ENCODE measurements at places on chromosomes 3 and 15. TPM values are rescaled to one million over a fixed set of nuclear protein-coding genes. Genes with fewer than 3 reads are reported as not detected.

GRCh38 chr3:162103808-162104207 is 607.2 kb downstream of the OTOL1 start:
- no peak for DNase-seq
- H3K4me3 ChIP-seq = no peak overlapping the region
- no peaks in the 10 kb centered on the region for H3K4me1 ChIP-seq
- no peak overlapping the region for H3K27ac ChIP-seq
- H3K36me3 ChIP-seq = no peaks in the 10 kb centered on the region

Gene DAZL
- total RNA-seq = not detected

DNA sequence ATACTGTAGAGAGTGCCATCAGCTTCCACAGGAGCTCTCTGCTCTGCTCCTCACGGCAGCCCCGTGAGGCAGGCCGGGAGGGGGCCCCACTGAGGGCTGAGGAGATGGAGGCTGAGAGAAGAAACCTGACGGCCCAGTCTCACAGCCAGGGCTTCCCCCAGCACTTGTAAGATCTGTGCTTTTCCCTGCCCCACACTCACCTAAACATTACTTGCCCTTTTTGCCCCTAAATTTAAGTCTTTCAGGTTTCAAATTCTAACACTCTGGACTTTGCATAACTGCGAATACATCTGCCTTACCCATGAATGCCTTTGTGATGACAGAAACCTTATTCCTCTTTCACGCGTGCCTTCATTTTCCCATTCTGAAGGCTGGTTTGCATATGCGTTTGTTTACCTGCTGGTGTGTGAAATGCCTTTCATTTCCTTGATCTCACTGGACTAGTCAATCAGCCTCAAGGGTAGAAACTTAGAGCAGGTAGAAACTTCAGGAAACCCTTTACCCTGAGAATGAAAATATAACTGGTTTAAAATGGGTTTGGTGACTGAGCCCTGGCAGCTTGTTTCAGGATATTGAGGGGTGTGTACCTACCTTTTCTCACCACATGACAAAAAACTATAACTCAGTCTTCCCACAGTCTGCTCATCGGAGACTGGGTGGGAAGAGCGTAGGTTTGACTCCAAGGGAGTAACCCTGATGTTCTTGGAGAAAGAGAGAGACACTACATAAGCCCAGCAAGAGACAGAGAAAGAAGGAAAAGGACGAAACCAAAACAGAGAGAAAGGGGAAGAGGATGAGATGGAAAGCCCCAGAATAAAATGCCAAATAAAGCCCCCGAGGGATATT is 20.1 kb downstream of the SLC12A8 start:
- no peaks in the 10 kb centered on the region for H3K27me3 ChIP-seq
- H3K27ac ChIP-seq = no peak overlapping the region
- H3K4me3 ChIP-seq = no peak overlapping the region
- DNase-seq = no peak
- no peaks in the 10 kb centered on the region for H3K4me1 ChIP-seq
- H3K36me3 ChIP-seq = no peaks in the 10 kb centered on the region

Gene NR1I2
- not detected for total RNA-seq

DNA sequence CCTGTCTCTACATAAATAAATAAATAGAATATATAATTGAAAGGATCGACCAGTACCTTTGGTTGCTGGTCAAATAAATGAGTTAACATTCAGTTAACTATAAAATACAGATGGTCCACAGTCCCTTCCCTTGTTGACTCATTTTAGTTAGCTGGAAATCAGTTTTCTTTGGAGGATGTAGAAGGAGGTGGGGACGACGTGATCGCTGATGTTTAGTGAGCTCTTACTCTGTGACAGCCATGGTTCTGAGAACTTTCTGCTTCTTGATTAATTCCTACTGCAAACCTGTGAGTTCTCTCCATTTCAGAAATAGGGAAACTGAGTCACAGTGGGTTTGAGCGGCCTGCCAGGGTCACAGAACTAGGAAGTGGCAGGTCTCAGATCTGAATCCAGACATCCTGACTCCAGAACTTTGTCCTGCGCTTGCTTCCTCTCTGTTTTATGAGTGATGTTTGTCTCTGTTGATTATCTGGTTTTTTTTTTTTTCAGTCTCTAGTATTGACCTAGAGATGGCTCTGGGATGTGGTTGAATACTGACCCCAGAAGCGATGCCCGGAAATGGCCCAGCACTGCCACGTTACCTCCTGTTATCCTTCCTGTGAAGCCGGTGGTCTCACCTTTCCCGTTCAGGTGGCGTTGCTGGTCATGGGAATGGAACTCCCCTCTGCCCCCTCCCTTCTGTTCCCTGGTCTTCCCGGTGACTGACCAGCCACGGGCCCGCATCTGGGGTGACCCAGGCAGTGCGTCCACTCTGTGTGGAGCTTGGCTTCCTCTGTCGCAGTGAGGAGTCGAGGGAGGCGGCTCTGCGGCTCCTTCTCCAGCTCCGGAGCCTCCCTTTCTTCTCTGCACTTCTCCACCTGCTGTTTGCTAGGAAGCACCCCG is 18.2 kb downstream of the SYNM start:
- no peak for DNase-seq
- no peaks in the 10 kb centered on the region for H3K36me3 ChIP-seq
- H3K27me3 ChIP-seq = no peaks in the 10 kb centered on the region
- H3K4me1 ChIP-seq = peaks cover 93% of the 10 kb centered on the region

- peaks cover 7% of the 10 kb centered on the region for H3K4me1 ChIP-seq
- DNase-seq = no peak
- H3K36me3 ChIP-seq = no peaks in the 10 kb centered on the region
- no peaks in the 10 kb centered on the region for H3K27me3 ChIP-seq
Observed at GRCh38 chr3:128994173-128994512, 267 bp upstream of the CFAP92 start.

Gene RARRES1
- total RNA-seq = 28.1 TPM

GRCh38 chr15:65642594-65642993 is 20.9 kb downstream of the SLC24A1 start:
- no peak overlapping the region for H3K27ac ChIP-seq
- H3K4me3 ChIP-seq = no peak overlapping the region
- no peaks in the 10 kb centered on the region for H3K36me3 ChIP-seq

Gene SNX22
- 0.17 TPM for total RNA-seq

DNA sequence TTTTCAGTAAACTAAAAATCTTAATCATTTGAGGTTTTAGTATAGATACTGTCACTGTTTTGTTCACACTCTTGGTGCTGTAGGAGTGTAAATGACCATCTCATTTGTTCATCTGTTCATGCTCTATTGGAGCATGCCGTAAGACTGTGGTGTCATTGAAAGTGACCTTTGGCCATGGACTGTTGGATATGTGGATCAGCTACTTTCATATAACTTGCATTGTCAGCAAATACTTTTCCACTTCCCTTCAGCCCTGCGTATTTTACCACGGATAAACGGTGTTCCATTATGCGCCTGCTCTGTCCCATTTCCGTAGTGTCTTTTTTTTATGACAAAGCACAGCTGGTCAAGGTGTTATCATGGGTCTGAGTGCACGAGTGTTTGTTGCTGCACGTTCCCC is 32.6 kb upstream of the SENP5 start:
- H3K27me3 ChIP-seq = no peaks in the 10 kb centered on the region
- no peak for DNase-seq
- no peaks in the 10 kb centered on the region for H3K36me3 ChIP-seq
- no peaks in the 10 kb centered on the region for H3K4me1 ChIP-seq
- no peak overlapping the region for H3K27ac ChIP-seq

Gene ZBED2
- total RNA-seq = not detected

DNA sequence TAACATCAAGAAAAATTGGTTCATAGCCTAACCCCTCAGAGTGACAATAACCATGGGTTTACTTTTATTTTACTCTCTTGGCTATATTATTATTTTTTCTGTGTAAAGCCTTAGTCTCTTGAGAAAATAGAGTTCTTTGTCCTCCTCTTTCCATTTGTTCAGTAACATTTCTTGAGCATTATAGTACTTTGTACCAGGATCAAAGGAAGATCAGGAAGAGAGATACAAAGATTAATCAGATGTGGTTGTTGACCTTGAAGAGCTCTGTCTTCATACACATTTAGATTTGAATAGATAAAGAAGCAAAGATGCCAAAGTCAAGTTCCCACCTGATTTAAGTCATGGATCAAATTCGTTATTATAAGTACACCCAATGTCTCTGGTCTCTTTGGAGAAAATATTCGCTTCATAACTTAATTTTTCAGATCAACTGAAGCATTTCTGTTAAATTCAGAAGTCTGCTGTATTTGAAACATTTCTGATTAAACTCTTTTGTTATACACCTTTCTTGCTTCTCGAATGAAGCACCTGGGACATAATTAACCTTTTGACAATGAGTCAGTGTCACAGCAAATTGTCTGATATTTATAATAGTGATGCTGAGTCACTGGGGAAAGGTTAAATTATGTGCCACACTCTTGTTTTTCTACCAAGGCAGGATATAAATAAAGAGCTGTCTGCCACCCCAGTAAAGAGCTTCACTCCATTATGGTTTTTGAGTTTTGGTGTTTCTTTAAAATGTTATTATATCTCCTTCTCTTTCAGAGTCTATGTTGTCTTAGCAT is 100.2 kb downstream of the GHSR start:
- no peaks in the 10 kb centered on the region for H3K27me3 ChIP-seq
- H3K4me3 ChIP-seq = no peak overlapping the region
- no peak for DNase-seq
- peaks cover 100% of the 10 kb centered on the region for H3K36me3 ChIP-seq
- H3K27ac ChIP-seq = no peak overlapping the region

Gene CPLX3
- total RNA-seq = not detected

- H3K27ac ChIP-seq = peak overlapping the region; percentile 92
- H3K36me3 ChIP-seq = no peaks in the 10 kb centered on the region
- no peaks in the 10 kb centered on the region for H3K27me3 ChIP-seq
- no peak for DNase-seq
- H3K4me1 ChIP-seq = peaks cover 69% of the 10 kb centered on the region
Observed at GRCh38 chr3:127953091-127954035, 38.3 kb downstream of the KBTBD12 start.

DNA sequence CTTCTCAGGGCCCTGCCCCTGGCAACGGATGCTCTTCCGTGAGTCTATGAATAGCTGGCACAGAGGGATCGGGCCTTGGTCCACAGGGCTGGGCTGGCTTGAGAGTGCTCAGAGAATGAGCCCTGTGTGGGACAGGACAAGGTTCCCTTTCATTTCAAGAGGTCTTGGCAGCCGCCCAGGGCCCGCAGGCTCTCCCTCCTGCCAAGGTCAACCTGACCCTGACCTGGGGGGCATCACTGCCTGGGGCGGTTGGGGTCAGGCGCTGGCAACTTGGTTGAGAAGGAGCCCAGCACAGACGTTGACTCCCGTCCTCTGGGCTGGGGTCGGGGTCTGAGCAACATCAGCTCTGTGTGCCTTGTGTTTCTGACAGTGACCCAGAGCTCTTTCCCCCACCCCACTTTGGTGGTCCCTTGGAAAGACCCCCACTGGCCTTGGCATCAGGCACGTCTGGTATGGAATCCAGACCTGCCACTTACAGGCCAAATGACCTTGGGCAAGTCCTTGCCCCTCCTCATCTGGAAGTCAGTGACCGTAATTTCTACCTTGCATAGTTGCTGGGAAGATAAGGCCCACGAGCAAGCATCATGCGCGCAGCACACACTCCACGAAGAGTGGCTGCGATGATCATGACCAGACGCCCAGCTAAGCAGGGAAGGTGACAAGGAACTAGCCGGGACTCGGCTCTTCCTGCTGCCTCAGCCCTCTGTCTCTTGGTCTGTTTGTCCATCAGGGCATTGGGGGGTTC is 36.4 kb downstream of the EPHB3 start:
- DNase-seq = no peak
- H3K27ac ChIP-seq = no peak overlapping the region
- no peaks in the 10 kb centered on the region for H3K36me3 ChIP-seq
- H3K27me3 ChIP-seq = peaks cover 12% of the 10 kb centered on the region
- peaks cover 2% of the 10 kb centered on the region for H3K4me1 ChIP-seq
- no peak overlapping the region for H3K4me3 ChIP-seq

DNA sequence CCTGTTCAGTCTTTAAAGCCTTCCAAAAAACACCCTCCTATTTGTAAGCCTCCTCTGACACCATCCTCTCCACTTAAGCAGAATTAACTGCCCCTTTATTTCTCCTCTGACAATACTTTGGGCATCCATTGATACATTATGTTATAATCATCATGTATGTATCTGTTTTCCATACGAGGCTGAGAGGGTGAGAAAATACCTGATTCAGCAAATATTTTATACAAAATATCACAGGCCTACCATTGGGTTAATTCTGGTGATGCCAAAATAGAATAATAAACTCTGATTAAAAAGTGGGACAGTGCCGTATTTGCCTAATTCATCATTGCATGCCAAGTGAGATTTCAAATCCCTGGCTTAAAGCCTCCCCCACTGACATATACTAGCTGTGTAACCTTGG is 118.2 kb upstream of the ADAMTS9 start:
- no peaks in the 10 kb centered on the region for H3K4me1 ChIP-seq
- DNase-seq = no peak
- no peak overlapping the region for H3K4me3 ChIP-seq
- H3K27me3 ChIP-seq = no peaks in the 10 kb centered on the region
- no peak overlapping the region for H3K27ac ChIP-seq
- no peaks in the 10 kb centered on the region for H3K36me3 ChIP-seq

Gene ZNF80
- total RNA-seq = not detected

DNA sequence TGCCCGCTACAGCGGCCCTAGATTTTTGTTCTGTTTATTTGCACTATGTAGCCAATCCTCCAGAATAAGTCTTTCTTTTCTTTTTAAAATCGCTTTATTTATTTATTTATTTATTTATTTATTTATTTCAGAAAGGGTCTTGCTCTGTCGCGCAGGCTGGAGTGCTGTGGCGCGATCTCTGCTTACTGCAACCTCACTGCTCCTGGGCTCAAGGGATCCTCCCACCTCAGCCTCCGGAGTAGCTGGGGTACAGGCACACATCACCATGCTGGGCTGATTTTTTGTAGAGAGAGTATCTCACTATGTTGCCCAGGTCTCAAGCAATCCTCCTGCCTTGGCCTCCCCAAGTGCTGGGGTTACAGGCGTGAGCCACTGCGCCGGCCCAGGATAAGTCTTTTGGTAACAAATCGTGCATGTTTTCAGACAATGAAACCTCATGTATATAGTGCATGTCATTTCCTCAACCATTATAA is 333 bp upstream of the MTFMT start:
- peaks cover 14% of the 10 kb centered on the region for H3K4me1 ChIP-seq
- H3K36me3 ChIP-seq = peaks cover 23% of the 10 kb centered on the region
- no peak for DNase-seq
- H3K4me3 ChIP-seq = peak overlapping the region; percentile 95
- no peaks in the 10 kb centered on the region for H3K27me3 ChIP-seq
- H3K27ac ChIP-seq = peak overlapping the region; percentile 78
